Left lung (tissue), 14 donors: ENCODE measurements at places on chromosomes 12 and 14. TPM values are rescaled to one million over a fixed set of nuclear protein-coding genes. Genes with fewer than 3 reads are reported as not detected.

Gene IAPP
- not detected for total RNA-seq

Gene SPX
- 0.44 TPM for total RNA-seq

Gene KRT74
- total RNA-seq: not detected

Gene FAM177A1
- 141 TPM for total RNA-seq

- no peaks in the 10 kb centered on the region for H3K27me3 ChIP-seq
- no peak overlapping the region for H3K27ac ChIP-seq
- H3K4me1 ChIP-seq: no peaks in the 10 kb centered on the region
- H3K4me3 ChIP-seq: no peak overlapping the region
- no peaks in the 10 kb centered on the region for H3K36me3 ChIP-seq
These were observed 723.4 kb upstream of the MDGA2 start for GRCh38 chr14:48398675-48399282.

DNA sequence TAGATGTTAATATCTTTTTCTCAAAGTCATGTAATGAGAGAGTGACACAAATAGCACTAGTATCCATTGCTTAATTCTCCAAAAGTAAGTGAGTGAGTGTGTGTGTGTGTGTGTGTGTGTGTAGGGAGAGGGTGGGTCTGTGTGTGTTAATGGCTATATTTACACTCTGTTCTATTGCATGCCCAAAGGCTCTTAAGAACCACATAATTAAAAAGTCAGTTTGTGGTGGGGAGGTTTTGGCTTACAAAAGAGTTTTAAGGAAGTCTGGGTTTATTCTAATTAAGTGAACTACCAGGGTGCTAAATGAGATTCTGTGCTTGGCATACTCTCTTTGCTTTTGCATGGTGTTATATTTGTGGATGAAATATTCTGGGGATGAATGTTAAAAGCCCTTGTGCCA, 1897.6 kb upstream of the FLRT2 start:
- H3K4me1 ChIP-seq: no peaks in the 10 kb centered on the region
- no peak overlapping the region for H3K27ac ChIP-seq
- H3K4me3 ChIP-seq: no peak overlapping the region
- H3K36me3 ChIP-seq: no peaks in the 10 kb centered on the region
- DNase-seq: no peak

DNA sequence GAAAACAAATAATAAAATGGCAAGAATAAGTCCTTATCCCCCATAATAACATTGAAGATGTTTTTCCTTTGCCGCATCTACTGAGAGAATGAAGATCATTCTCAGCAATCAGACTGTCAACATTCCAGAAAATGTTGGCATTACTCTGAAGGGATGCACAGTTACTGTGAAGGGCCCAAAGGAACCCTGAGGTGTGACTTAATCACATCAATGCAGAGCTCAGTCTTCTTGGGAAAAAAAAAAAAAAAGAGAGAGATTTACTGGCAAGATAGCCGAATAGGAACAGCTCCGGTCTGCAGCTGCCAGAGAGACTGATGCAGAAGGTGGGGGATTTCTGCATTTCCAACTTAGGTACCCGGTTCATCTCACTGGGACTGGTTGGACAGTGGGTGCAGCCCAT, 41.3 kb upstream of the OR6J1 start:
- H3K27ac ChIP-seq: no peak overlapping the region
- no peak overlapping the region for H3K4me3 ChIP-seq
- no peaks in the 10 kb centered on the region for H3K27me3 ChIP-seq
- DNase-seq: no peak

- H3K27ac ChIP-seq: no peak overlapping the region
- no peak overlapping the region for H3K4me3 ChIP-seq
- no peaks in the 10 kb centered on the region for H3K4me1 ChIP-seq
- no peaks in the 10 kb centered on the region for H3K27me3 ChIP-seq
- peaks cover 100% of the 10 kb centered on the region for H3K36me3 ChIP-seq
These were observed 10.4 kb downstream of the CCT2 start for GRCh38 chr12:69595689-69596088.

DNA sequence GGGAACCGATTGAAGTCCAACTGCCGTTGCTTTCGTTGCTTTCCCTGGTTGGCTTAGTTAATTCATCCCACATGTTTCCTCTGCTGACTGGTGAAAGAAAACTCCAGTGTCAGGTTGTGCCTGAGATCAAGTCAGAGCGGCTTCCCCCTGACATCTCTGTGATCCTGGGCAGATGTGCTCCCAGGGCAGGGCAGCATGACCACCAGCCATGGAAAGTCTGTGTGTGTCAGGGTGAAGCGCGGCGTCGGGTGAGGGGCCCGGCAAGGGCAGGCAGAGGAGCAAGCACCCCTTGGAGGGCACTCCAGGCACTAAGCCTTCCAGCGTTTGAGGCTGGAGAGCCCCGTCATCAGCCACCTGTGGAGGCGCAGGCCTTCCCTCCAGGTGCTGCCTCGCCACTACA, 54.5 kb upstream of the IGF1 start:
- H3K27me3 ChIP-seq: no peaks in the 10 kb centered on the region
- no peaks in the 10 kb centered on the region for H3K36me3 ChIP-seq
- H3K27ac ChIP-seq: no peak overlapping the region
- no peaks in the 10 kb centered on the region for H3K4me1 ChIP-seq
- no peak overlapping the region for H3K4me3 ChIP-seq

DNA sequence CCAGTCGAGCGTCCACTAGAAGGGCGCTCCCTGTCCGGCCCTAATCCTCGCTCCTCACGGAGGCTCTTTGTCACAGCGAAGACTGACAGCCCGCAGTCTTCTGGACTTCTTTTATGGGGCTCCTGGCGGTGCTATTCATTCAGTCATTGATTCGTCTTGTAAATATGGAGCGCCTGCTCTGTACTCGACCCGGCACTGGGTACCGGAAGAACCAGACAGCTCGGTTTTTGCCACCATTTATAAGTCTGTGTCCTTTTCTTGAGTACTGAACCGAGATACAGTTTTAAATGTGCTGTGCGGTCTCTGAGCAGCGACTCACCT, 570 bp downstream of the DMAC2L start:
- peak overlapping the region; percentile 89 for H3K4me3 ChIP-seq
- no peak for DNase-seq
- no peaks in the 10 kb centered on the region for H3K36me3 ChIP-seq
- H3K27ac ChIP-seq: peak overlapping the region; percentile 92
- no peaks in the 10 kb centered on the region for H3K27me3 ChIP-seq

DNA sequence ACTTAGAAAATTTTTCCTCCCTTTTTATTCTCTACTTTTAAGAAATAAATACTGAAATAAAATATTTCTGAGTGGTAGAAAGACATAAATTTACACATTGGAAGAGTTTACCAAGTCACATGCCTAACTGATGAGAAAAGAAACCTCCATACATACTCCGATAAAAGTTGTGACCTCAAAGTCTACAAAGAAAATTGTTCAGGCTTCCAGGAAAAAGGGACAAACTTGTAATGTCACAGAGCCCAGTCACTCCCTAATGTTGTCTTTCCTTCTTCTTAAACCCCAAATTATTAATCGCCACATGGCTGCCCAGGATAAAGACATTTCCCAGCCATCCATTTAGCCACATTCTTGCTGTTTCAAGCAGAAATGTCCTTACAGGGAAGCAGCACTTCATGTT, 455.3 kb downstream of the MDGA2 start:
- H3K27ac ChIP-seq: no peak overlapping the region
- H3K4me3 ChIP-seq: no peak overlapping the region
- no peaks in the 10 kb centered on the region for H3K4me1 ChIP-seq
- H3K27me3 ChIP-seq: no peaks in the 10 kb centered on the region
- DNase-seq: no peak
- no peaks in the 10 kb centered on the region for H3K36me3 ChIP-seq

DNA sequence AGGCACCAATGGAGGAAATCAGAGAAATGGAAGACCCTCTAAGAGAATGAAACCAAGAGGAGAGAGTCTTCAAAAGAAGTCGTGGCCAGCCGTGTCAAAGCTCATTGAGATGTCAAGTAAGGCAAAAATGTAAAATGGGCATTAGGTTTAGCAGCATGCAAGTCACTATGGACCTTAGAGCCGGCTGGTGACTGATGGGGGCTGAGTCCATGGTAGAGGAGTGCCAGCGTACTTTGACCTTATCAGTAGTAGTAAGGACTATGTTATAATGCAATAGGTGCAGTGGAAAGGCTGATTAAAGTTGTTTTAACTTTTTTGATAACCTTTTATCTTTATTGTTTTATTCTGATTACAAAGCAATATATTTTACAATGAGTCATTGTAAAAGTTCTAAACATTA, 66.5 kb downstream of the ANO6 start:
- DNase-seq: no peak
- H3K27me3 ChIP-seq: no peaks in the 10 kb centered on the region
- H3K4me3 ChIP-seq: no peak overlapping the region
